ENCODE measurements at places on chromosomes 3 and 15.

GRCh38 chr3:150823277-150823676 lies 60.3 kb upstream of the SIAH2 start:
- peak; percentile 89 for DNase-seq

DNA sequence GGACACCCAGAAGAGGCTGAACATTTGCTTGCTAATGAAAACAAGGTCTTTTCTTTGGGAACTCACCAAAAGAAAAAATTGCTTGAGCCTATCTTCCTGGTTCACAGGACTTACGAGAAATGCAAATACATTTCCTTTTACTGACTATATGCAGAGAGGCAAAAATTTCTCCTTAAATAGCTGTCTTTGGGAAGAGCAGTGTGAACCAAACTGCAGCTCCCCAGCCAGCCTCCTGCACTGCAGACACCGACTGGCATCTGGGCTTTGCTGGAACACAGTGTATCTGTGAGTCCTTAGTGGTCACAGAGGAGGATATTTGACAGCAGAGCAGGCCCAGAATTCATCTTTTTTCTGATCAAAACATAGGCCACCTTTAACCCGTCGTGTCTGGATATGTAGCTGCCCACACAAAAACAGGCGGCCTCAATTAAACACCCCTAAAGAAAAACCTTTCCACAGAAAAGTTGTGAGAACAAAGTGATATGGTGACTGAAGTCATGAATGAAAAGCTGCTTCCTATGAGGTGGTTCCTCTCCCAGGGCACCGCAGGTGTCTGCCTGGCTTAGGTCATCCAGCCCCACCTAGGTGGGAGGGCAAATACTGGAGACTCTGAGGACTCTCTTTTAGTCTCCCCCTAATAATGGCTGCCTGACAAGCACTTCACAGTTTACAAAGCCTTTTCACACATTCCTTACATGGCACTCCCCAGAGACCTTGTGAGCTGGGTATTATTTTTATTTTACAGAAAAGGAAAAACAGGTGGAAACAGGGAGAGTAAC lies 46.1 kb upstream of the TMEM158 start:
- DNase-seq, result no peak

- no peak for DNase-seq
Measured at GRCh38 chr15:31228011-31228484, 98.6 kb upstream of the KLF13 start.

GRCh38 chr3:194138732-194139070 lies 2.8 kb downstream of the HES1 start:
- DNase-seq, result no peak

GRCh38 chr15:45439521-45440260 lies 61.3 kb upstream of the GATM start:
- no peak for DNase-seq

- DNase-seq, result no peak
Measured at GRCh38 chr15:50135031-50135551, 16.1 kb upstream of the ATP8B4 start.

DNA sequence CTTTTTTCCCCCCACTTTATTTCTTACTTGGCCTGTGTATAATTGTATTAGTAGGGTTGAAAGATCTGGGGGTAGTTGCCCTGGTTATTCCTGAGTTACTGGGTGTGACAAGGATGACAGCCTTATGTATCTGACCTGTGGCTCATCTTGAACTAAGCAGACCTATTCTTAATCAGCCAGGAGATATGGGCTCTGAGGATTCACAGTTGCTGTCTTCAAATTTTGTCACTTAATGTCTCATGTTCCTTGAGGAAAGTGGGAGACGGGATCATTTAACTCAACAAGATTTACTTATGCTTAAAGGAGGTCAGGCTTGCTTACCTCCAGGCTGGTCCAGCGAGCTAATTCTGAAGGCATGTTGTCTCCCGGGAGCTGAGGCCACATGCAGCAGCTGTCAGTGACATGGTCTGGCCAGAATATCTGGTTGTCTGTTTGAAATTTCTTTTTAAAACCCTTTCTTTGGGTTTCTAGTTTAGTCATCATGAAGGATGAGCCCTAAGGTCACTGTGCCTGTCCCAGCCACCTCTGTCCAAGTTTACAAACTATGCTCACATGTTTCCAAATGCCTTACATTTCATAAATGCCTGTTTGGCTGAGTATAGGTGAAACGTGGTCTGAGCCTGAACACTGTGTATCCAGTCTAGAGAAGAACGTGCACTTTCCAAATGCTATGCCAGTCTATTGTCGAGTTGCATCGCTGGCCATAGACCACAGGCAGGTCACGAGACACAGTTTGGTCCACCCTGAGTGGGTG lies 26.8 kb downstream of the LRTM1 start:
- DNase-seq, result no peak
